CD4-positive, alpha-beta T cell treated with Interleukin-6 for 4 hours (primary cell): ENCODE measurements at places on chromosomes 16 and 17.

GRCh38 chr16:67397812-67398545 lies 4.7 kb upstream of the TPPP3 start:
- no peak for DNase-seq

DNA sequence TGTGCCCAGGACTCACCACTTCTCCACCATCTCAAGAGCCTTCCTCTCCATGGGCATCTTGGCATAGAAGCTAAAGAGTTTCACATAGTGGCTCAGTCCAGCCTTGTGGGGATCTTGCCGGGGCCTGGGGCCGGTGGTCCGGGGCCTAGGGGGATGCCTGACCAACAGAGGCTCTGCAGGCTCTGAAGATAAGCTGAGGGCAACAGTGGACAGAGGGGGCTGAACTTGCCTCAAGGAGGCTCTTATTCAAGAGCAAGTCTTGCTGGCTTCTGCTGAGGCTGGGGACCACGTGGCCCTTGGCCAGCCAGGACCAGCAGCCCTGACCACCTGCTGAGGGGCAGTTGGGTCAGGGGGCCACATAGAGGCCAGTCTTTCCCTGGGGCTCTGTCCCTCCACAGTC lies 13.5 kb upstream of the THAP11 start:
- no peak for DNase-seq

GRCh38 chr17:1271441-1271840 lies 1.2 kb downstream of the BHLHA9 start:
- DNase-seq: no peak

GRCh38 chr17:80432961-80433550 lies 18.1 kb downstream of the ENDOV start:
- DNase-seq: no peak

DNA sequence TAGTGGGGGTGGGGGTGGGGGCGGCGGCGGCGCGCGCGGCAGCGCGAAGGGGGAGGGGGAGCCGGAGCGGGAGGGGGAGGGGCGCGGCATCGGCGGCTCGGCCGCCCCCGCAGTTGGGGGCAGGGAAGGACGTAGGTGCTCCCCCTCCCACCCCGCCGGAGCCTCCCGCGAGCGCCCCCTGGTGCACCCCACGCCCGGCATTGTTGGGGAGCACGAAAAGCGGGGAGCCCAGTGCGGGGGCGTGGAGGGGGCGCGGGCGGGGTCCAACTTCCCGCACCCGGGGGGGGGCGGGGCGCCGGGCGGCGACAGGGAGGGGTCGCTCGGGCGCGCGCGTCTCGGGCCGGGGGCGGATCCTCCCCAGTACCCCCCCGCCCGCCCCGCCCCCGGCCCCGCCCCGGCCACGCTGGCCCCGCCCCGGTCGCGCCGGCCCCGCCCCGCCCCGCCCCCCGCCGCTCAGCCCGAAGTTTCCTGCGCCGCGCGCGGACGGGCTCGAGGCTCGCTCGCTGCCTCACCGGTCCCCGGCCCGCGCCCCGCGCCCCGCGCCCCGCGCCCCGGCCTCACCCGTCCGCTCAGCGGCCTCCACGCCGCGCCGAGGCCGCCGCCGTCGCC lies at the start of gene CACNA1H:
Gene CACNA1H, plus strand, starts transcription at position 456 of the 609 bp plus-strand sequence. CDS start 632 bp downstream, outside the sequence.
- DNase-seq: peak; percentile 76

GRCh38 chr16:1474082-1474795 lies 589 bp downstream of the CLCN7 start:
- DNase-seq: no peak

DNA sequence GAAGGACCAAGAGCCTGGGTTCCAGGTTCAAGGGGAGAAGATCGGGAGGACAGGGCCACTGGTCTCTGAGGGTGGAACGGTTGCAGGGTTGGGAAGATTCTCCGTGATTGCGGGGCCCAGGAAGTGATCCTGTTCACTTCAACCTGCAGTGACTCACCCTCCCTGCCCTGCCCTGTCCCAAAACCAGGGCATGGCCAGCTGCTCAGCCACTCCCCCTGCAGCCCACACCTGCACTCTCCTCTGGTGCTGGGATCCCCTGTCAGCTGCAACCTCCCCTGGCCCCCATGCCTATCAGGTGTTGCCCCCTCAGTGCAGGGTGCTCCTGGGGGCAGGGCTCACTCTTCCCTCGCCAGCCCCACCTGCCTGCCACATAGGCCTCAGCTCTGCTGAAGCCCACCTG lies 1.1 kb downstream of the RUNDC3A start:
- no peak for DNase-seq

GRCh38 chr16:65662256-65662655 lies 540.4 kb upstream of the CDH11 start:
- no peak for DNase-seq

DNA sequence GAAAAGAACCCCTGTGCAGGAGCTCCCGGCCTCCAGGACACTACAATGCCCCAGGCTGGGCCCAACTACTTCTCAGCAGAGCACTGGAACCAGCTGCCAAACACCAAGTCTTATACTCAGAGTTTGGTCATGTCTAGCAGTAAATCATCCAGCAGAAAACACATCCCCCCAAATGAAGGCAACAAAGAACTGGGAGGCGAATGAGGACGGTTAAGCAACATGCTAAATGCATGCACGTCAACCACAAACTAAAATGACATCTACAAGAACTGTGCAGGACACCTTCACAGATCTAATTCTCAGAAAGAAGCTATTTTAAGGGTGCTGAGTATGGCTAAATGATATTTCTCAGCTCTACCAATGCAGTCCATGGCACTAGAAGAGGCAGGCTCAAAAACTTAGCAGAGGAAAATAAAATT lies 7.6 kb upstream of the IRX5 start:
- no peak for DNase-seq
